ENCODE measurements at places on chromosomes 12 and 14. TPM values are rescaled to one million over a fixed set of nuclear protein-coding genes. Genes with fewer than 3 reads are reported as not detected.

The DNAJC22 gene
- 0.74 TPM for total RNA-seq

The CRIP2 gene
- 71.2 TPM for total RNA-seq

The TBPL2 gene
- total RNA-seq: not detected

The CMA1 gene
- total RNA-seq: not detected

The FAM234B gene
- total RNA-seq: 8.9 TPM

GRCh38 chr14:28012629-28013415 lies 753.8 kb upstream of the FOXG1 start:
- no peak for DNase-seq
- H3K4me1 ChIP-seq: no peaks in the 10 kb centered on the region
- H3K27ac ChIP-seq: no peak overlapping the region
- no peaks in the 10 kb centered on the region for H3K27me3 ChIP-seq
- H3K4me3 ChIP-seq: no peak overlapping the region

The GLIPR1L1 gene
- not detected for total RNA-seq

GRCh38 chr14:75614179-75614578 lies 35.8 kb downstream of the FLVCR2 start:
- no peaks in the 10 kb centered on the region for H3K27me3 ChIP-seq
- no peak for DNase-seq
- no peak overlapping the region for H3K4me3 ChIP-seq
- peak overlapping the region; percentile 63 for H3K27ac ChIP-seq
- H3K4me1 ChIP-seq: peaks cover 27% of the 10 kb centered on the region

The PAX9 gene
- total RNA-seq: not detected

GRCh38 chr12:111636209-111636945 lies 37.3 kb upstream of the ATXN2 start:
- H3K4me3 ChIP-seq: no peak overlapping the region
- H3K4me1 ChIP-seq: peaks cover 25% of the 10 kb centered on the region
- no peaks in the 10 kb centered on the region for H3K36me3 ChIP-seq

DNA sequence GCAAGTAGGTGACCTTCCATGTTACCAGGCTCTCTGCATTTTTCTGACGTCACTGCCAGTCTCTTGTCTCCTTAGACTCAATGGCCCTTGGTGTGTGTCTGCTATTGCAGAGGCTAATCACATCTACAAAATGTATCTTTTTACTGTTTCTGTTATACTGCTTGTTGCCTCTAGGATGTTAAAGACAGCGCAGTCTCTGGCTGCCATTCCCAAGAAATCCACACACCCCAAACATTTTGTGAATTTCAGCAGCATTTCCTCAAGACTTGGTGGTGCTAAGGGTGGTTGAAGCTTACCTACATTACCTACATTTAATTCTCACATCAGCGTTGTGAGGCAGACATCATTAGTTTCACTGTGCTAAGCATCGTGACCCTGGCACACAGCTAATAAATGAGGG lies 87.2 kb downstream of the C12orf75 start:
- no peak for DNase-seq
- no peak overlapping the region for H3K27ac ChIP-seq
- no peak overlapping the region for H3K4me3 ChIP-seq
- H3K4me1 ChIP-seq: no peaks in the 10 kb centered on the region
- H3K36me3 ChIP-seq: no peaks in the 10 kb centered on the region
